ENCODE measurements at places on chromosomes 2 and 18.
A peak's percentile ranks its signal among the peaks of the same experiment; 100 is the strongest.

DNA sequence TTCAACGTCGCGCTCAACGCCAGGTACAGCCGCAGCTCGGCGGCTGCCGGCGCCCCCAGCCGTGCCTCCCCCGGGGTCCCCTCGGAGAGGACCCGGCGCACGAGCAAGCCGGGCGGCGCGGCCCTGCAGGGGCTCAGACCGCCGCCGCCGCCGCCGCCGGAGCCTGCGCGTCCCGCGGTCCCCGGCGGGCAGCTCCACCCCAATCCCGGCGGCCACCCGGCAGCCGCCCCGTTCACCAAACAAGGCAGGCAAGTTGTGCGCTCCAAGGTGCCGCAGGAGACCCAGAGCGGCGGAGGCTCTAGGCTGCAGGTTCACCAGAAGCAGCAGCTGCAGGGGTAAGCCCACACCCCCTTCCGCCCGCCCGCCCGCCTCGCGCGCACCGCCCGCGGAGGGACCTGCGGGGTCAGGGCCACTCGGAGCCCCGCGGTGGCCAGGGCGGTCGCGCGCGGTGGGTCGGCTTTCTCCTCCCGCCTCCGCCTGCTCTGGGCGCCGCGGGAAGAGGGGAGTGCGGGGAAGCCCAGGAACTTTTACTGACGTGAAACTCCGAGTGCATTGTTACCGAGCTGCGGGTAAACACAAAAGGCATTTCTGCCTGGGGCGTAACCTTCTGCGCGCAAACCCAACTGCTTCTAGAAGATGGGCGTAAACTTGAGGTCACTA lies 861 bp downstream of the LTBP1 start:
- peak; percentile 71 for DNase-seq

- peak; percentile 77 for DNase-seq
These were observed 29.4 kb downstream of the KATNAL2 start for GRCh38 chr18:46946656-46947282.

GRCh38 chr2:224039770-224040440 lies 819 bp upstream of the SERPINE2 start:
- DNase-seq, result no peak

DNA sequence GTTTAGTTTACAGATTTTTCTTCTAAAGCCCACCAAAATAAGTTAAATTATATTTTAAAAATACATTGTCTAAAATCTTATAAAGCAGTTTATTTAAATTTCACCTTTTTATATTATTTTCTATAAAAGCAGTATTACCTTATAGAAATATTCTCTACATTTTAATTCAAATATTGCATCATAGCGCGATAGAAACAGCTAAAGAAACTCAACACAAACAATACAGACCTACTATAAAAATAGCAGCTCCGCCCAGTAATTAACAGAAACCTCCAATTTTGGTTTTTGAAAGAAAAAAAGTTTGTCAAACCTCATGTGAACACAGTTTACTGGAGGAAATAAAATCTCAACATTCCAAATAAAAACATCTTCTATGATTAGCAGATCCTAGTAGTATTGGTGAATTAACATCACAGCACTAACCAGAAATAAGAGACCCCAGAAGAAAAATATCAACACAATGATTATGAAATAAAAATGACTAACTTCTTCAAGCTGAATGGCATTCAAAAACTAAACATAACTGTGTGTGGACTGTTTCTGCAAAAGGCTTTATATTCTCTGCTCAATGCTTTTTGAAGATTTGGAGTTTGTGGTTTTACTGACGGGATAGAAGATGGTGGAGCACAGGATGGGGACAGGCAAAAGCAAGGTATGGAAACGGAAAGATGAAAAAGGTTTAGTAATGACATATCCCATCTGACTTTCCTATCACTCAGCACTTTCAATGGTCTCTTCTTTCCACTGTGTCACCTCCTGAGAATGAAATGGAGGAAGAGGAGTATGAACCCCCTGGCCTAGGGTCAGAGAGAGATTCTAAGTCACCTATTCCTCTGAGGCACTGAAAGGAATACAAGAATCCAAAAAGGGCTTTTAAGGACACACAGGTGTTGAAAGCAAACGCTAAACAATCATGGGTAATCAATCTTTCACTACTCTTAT lies 17.5 kb downstream of the MAP4K3 start:
- no peak for DNase-seq

- DNase-seq, result no peak
These were observed 20.1 kb downstream of the PAX8 start for GRCh38 chr2:113258471-113259147.

GRCh38 chr2:217988014-217988839 lies 14.6 kb downstream of the TNS1 start:
- DNase-seq, result peak; percentile 88
